CD4-positive, alpha-beta T cell (primary cell): ENCODE measurements at places on chromosomes 4 and X.
A peak's percentile ranks its signal among the peaks of the same experiment; 100 is the strongest.

DNA sequence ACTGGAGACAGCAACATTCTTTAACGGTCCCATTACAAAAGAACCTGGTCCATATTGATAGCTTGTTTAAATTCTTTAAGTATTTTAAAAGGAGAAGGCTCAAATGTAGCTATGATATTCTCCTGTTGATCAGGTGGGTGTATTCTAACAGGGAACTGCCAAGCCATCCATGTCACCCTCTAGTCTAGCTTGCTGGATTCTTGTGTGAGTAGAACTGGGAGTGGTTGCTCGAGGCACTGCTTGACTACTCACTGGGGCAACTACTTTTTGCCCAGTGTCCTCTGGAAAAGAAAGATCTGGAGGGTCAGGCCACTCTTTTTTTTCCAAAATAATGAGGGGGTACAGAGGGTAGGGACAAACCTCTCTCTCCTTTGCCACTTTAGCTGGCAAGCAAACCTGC lies 155.1 kb downstream of the ZNF518B start:
- DNase-seq = no peak

DNA sequence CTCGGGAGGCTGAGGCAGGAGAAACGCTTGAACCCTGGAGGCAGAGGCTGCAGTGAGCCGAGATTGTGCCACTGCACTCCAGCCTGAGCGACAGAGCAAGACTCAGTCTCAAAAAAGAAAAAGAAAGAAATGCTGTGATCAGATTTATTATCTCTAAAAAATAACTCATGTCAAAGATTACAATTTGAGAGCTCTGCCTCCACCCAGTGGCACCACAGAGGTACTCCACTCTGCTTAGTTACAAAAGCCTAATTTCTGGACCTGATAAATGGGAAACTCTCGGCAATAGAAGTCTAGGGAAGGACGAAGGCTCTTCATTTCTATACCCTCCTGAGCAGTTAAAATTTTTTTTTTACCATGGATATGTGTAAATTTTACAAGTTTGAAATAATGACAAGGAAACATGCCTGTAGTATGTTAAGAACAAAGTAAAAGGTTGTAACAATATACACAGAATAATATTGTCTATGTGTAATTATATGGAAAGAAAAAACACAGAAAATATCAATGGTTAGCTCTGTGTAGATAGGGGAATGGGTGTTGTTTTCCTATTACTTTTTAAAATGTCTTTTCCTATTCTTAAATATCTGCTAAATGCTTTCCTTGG lies 149.8 kb downstream of the STIM2 start:
- peak; percentile 51 for DNase-seq

DNA sequence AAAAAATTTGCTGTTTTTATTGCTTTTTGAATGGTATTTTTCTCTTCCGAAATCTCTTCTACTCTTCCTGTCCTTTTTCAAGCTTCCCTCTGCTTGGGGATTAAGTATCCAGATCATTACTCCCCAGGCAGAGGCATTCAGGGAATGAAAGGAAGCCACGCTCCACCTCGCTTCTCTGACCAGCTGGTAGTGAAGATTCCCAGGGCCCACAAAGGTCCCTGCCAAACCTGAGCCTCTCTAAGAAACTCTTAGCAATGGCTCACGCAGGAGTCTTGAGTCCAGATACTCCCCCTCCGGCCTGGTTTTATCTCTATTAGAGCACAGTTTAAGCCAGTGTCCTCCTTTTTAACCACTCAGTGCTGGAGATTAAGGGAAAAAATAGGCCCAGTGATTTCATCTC lies 51.4 kb upstream of the SOD3 start:
- DNase-seq = no peak

- no peak for DNase-seq
These were observed 14.4 kb upstream of the DCAF8L1 start for GRCh38 chrX:27995611-27996010.

GRCh38 chr4:10168151-10168550 lies 51.6 kb upstream of the WDR1 start:
- DNase-seq = no peak

DNA sequence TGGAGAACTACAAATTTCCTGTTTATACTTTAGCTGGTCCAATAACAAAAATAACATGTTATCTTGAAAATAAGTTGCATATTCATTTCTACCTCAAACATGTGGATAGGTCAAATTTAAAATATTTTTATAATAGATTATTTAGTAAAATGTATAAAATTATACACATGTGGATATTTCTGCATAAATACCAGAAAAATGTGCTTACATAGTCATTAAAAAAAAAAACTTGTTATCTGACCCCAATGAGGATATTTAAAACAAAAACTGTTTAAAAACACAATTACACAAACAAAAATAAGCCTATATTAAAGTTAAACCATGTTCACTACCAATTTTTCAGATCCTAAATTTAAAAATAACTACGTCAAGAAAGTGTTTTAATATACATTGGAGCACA lies 28.1 kb downstream of the FBXO8 start:
- DNase-seq = no peak

GRCh38 chr4:88858752-88859151 lies 161.1 kb upstream of the NAP1L5 start:
- DNase-seq = no peak

GRCh38 chr4:104677116-104677515 lies 182.4 kb upstream of the CXXC4 start:
- DNase-seq = no peak

DNA sequence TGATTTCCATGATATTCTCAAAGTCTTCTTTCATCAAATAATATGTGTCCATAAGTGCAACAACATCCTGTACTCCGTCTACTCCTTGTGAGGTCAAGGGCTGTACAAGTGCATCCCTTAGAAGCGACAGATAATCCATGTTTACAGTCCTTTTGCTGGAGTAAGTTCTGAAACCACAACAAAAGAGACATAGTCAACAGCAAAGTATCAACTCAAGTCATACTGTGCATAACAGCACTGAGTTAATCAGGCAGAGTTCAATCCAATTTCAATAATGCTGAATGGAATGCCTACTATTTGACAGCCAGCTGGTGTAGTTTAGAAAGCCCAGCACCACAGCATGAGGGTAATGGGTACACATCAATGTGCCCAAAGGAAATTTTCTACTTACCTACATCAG lies 74.5 kb downstream of the RFC1 start:
- no peak for DNase-seq

GRCh38 chr4:101348367-101348827 lies 1.1 kb upstream of the PPP3CA start:
- DNase-seq = no peak

GRCh38 chrX:49272421-49272820 lies 2.8 kb downstream of the PPP1R3F start:
- no peak for DNase-seq

DNA sequence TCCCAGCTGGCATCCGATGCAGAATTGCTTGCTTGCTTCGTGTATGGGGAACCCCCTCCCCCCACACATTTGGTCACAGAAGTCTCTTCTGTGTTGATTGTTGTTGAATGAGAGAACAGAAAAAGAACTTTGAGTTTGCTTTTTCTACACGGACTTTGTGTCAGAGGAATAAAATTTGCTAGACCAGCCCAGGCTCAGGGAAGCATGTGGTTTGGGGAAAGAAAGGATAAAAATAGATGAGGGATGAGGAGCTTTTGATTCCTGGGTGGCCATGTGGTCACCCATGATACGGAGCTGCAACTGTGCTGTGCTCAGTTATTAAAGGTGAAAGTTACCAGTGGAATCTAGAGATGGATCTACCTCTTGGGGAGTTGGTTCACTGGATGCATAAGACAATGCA lies 34.2 kb upstream of the ESX1 start:
- DNase-seq = no peak
